RCC 7860 (cell line): ENCODE measurements at places on chromosomes 1 and 21.

GRCh38 chr1:95941121-95941798, 707.2 kb downstream of the RWDD3 start:
- DNase-seq: no peak

- DNase-seq: peak; percentile 90
Observed at GRCh38 chr1:154970631-154971340, at the start of gene SHC1. Gene SHC1 (minus strand): TSS chr1:154970747. CDS start chr1:154970526, 221 bp downstream.

GRCh38 chr1:186374303-186375151, 526 bp downstream of the TPR start:
- peak; percentile 11 for DNase-seq

GRCh38 chr1:205505076-205505729, 734 bp downstream of the CDK18 start:
- DNase-seq: no peak
